ENCODE measurements at places on chromosomes 13 and 19.

DNA sequence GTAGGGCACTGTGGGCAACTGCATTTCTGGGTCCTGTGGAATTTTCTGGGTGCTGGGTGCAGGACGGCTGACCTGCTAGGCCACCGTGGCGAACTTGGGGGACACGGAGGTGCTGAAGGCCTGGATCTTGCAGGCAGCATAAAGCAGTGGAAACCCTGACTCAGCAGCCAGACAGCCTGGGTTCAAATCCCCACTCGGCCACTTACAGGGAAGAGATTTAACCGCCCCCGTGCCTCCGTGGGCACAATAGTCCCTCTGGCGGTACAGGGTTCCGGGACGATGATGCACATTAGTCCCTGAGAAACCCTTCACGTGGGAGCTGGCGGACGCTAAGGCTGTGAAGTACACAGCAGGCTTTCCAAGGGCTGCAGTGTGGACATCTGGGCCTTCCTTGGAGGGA is 3.0 kb downstream of the FAM83E start:
- no peaks in the 10 kb centered on the region for H3K36me3 ChIP-seq
- no peak for DNase-seq
- peaks cover 13% of the 10 kb centered on the region for H3K4me1 ChIP-seq
- no peak overlapping the region for H3K4me3 ChIP-seq

DNA sequence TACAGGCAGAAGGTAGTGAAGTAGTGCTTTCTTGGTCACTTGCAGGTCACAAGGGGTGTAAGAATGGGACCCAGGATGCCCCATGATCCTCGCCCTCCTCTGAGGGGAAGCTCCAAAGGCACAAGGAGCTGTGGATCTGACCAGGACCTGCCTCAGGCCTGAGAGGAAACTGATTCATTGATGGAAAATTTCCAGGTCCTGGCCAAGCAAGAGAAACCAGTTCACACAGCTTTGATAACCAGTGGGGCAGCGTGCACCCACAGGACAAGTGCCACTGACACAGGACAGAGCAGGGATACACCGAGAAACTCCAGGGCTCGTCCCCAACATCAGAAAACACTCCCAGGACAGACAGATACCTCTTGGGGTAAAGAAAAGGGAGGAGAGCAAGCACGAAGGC is 177.1 kb downstream of the RBM26 start:
- no peak overlapping the region for H3K27ac ChIP-seq
- H3K4me1 ChIP-seq = no peaks in the 10 kb centered on the region
- no peaks in the 10 kb centered on the region for H3K27me3 ChIP-seq
- no peak for DNase-seq

- no peak overlapping the region for H3K27ac ChIP-seq
- no peaks in the 10 kb centered on the region for H3K27me3 ChIP-seq
- H3K36me3 ChIP-seq = no peaks in the 10 kb centered on the region
- no peaks in the 10 kb centered on the region for H3K4me1 ChIP-seq
- no peak for DNase-seq
- H3K4me3 ChIP-seq = no peak overlapping the region
Observed at GRCh38 chr13:49046519-49046918, 70.8 kb downstream of the FNDC3A start.

DNA sequence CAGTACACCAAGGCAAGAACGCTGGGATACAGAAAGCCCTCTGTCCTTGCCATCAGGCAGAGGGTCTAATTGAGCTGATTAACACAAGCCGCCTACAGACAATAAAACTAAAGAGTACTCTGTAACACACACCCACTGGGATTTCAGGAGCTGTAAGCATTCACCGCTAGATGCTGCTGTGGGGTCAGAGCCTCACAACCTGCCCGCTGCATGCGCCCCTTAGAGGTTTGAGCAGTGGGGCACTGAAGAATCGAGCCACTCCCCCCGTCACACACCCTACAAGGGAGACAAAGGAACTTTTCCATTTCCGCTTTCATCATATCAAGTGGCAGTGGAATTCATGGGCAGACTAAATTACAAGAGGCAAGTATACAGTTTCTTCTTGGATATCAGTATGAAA is 1080.6 kb downstream of the PCDH17 start:
- H3K27ac ChIP-seq = no peak overlapping the region
- no peaks in the 10 kb centered on the region for H3K4me1 ChIP-seq
- H3K36me3 ChIP-seq = no peaks in the 10 kb centered on the region
- no peaks in the 10 kb centered on the region for H3K27me3 ChIP-seq
- no peak for DNase-seq
- no peak overlapping the region for H3K4me3 ChIP-seq

DNA sequence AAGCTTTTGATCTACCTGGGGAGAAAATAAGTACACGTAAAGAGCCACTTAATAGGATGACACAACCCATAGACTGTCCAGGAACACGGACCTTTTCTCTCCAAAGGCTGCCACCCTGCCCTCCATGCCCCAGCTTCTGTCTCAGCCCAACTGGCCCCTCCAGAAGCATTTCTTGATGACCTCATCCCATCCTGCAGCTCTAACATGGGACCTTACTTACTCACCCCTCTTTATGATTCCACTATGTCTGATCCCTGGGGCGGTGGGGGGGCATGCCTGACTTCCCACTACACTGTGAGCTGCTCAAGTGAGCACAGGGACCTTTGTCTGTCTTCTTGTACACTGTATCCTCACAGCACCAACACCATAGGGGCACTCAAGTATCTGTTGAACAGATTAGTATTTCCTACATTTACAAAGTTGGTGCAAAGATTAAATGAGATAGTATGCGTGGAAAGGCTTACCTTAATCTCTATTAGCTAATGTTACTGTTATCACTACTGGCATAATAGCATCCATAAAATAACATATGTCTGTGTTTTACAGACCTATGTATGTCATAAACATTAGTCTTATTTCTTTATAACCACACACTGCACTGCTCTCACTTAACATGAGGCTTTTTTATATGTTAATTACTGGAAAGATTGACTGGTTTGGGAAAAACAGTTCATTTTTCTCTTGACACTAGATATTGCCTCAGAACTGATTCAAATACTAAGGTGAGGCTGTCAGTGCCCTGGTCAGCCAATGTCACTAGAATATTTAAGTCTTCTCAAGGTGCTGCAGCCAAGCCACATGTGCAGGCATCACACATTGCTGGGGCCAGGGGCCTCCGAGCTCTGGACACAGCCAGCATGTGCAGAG is 100.9 kb downstream of the FOXO1 start:
- no peaks in the 10 kb centered on the region for H3K27me3 ChIP-seq
- H3K27ac ChIP-seq = peak overlapping the region; percentile 46
- no peak overlapping the region for H3K4me3 ChIP-seq
- H3K4me1 ChIP-seq = peaks cover 57% of the 10 kb centered on the region

DNA sequence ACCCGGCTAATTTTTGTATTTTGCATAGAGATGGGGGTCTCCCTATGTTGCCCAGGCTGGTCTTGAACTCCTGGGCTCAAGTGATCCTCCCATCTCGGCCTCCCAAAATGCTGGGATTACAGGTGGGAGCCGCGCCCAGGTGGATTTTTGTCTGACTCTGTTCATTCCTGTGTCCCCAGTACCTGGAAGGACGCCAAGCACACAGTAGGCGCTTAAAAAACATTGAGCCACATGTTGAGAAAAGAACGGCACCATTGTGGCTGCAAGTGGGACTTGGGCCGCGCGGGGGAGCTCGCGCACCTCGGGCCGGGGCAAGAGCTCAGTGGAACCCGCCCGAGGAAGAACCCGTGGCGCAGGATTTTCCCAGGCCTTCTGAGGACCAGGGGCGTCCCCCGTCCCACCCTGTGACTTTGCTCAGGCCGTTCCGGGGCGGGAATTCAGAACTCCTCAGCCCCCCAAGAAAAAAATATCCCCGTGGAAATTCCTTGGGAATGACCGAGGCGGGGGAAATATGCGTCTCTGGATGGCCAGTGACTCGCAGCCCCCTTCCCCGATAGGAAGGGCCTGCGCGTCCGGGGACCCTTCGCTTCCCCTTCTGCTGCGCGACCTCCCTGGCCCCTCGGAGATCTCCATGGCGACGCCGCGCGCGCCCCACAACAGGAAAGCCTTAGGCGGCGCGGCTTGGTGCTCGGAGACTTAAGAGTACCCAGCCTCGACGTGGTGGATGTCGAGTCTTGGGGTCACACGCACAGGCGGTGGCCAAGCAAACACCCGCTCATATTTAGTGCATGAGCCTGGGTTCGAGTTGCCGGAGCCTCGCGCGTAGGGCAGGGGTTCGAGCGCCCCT is 1.4 kb upstream of the ICAM1 start:
- peak; percentile 83 for DNase-seq
- no peaks in the 10 kb centered on the region for H3K36me3 ChIP-seq
- no peaks in the 10 kb centered on the region for H3K27me3 ChIP-seq

DNA sequence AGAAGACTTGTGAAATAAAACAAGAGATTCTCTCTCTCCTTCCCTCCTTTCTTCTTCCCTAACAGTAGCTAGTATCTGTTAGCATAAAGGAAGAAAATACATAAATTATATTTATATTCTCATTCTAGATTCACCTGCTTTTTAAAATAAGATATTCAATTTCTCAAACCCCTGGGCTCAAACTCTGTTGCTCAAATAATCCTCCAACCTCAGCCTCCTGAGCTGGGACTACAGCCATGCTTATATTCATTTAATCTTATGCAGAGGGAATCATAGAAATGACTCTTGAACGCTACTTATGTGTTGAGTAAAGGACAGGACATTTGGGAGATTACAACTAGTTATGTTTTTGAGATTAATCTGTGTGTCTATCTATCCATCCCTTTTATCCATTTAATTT is 56.2 kb downstream of the GPC5 start:
- H3K4me3 ChIP-seq = no peak overlapping the region
- no peaks in the 10 kb centered on the region for H3K4me1 ChIP-seq
- DNase-seq = no peak

GRCh38 chr13:102686024-102686423 is 8.8 kb downstream of the METTL21C start:
- no peak overlapping the region for H3K4me3 ChIP-seq
- H3K4me1 ChIP-seq = no peaks in the 10 kb centered on the region
- no peaks in the 10 kb centered on the region for H3K36me3 ChIP-seq
- no peak for DNase-seq
- H3K27me3 ChIP-seq = no peaks in the 10 kb centered on the region

DNA sequence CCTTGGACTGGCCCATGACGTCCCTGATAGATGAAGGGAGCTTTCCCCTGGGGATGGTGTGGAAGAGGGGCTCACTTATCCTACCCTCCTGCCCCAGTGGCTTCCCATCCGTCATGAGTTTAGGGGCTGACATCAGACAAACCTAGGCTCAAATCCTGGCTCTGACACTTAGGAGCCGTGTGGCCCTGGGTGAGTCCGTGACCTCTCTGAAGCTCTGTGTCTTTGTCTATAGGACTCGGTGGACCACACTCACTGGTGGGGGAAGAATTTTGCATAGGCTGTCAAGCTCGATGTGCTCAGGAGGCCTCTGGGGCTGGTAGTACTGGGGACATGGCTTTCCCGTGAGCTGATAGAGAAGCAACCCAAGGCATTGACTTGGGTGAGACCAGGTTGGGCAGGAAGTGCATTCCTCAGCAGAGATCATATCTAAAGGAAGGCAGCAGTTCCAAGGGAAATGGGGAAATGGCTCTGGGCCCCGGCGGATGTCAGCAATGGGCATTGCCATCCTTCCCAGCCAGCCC is 17.4 kb upstream of the AP1M2 start:
- H3K36me3 ChIP-seq = no peaks in the 10 kb centered on the region
- H3K27me3 ChIP-seq = no peaks in the 10 kb centered on the region
- H3K4me3 ChIP-seq = peak overlapping the region; percentile 92
- DNase-seq = no peak
- H3K4me1 ChIP-seq = peaks cover 15% of the 10 kb centered on the region

DNA sequence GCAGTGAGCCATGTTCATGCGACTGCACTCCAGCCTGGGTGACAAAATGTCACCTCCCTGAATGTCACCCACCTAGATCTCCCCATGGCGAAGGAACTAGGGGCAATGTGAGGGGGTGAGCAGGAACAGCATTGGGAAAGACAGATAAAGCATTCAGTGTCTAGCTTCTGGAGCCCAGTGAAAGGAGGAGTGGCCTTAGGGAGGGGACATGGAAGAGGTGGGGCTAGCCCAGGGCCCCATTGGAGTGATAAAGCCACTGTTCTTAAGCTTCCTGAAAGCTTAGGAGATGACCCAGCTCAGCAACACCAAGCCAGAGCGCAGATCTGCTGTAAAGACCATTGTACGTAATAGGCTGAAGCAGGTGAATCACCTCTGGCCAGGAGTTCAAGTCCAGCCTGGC is 13.0 kb upstream of the KCNN1 start:
- no peak overlapping the region for H3K27ac ChIP-seq
- H3K27me3 ChIP-seq = peaks cover 23% of the 10 kb centered on the region
- H3K36me3 ChIP-seq = no peaks in the 10 kb centered on the region
- DNase-seq = no peak
- peaks cover 43% of the 10 kb centered on the region for H3K4me1 ChIP-seq

DNA sequence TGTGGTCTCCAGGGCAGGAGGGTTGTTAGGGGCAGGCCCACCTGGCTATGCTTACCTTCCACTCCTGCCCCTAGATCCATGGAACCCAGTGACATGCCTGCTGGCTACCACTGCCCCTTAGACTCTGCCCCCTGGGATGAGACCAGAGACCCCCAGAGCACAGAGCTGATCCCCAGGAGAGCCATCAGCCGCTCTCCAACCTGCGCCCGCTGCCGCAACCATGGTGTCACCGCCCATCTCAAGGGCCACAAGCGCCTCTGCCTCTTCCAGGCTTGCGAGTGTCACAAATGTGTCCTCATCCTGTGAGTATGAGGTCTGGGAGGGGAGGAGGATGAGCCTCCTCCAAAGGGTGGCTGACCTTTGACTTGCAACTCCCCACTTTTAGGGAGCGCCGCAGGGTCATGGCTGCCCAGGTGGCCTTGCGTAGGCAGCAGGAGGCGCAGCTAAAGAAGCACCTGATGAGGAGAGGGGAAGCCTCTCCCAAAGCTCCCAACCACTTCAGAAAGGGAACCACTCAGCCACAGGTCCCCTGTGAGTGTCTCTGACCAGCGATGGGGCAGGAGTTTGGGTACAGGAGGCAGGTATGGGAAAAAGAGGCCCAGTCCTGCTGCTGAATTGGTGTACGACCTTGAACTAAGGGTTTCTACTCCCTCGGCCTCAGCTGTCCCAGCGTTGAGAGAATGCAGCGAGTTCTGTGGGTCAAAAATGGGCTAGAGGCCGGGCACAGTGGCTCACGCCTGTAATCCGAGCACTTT is 2.7 kb downstream of the DMRTC2 start:
- H3K4me3 ChIP-seq = no peak overlapping the region
- no peak for DNase-seq
- no peak overlapping the region for H3K27ac ChIP-seq
- no peaks in the 10 kb centered on the region for H3K4me1 ChIP-seq
- no peaks in the 10 kb centered on the region for H3K27me3 ChIP-seq

DNA sequence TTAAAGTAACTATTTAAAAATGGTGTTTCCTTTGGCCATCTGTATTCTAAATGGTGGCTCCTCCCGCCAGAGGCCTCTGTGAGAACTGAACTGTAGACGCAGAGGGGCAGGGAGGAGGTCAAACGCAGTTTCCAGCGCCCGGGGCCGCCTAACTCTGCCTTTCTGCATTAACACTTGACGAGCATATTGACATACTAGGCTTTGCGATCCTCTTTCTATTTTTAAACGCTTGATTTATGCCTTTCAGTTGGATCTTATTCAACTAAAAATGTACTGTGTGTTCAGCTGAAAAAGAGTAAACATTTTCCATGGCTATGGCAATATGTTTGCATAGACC is 74.7 kb downstream of the SPACA7 start:
- H3K36me3 ChIP-seq = no peaks in the 10 kb centered on the region
- no peak overlapping the region for H3K27ac ChIP-seq
- no peak for DNase-seq
- no peaks in the 10 kb centered on the region for H3K4me1 ChIP-seq
- no peak overlapping the region for H3K4me3 ChIP-seq

GRCh38 chr19:447816-448560 is 12.8 kb downstream of the SHC2 start:
- no peak overlapping the region for H3K27ac ChIP-seq
- no peaks in the 10 kb centered on the region for H3K27me3 ChIP-seq
- no peak overlapping the region for H3K4me3 ChIP-seq

- H3K27ac ChIP-seq = no peak overlapping the region
- no peaks in the 10 kb centered on the region for H3K4me1 ChIP-seq
- no peak overlapping the region for H3K4me3 ChIP-seq
- no peak for DNase-seq
Observed at GRCh38 chr13:82458169-82458568, 1424.1 kb downstream of the SLITRK1 start.
